ENCODE measurements at places on chromosomes 13 and 19.

DNA sequence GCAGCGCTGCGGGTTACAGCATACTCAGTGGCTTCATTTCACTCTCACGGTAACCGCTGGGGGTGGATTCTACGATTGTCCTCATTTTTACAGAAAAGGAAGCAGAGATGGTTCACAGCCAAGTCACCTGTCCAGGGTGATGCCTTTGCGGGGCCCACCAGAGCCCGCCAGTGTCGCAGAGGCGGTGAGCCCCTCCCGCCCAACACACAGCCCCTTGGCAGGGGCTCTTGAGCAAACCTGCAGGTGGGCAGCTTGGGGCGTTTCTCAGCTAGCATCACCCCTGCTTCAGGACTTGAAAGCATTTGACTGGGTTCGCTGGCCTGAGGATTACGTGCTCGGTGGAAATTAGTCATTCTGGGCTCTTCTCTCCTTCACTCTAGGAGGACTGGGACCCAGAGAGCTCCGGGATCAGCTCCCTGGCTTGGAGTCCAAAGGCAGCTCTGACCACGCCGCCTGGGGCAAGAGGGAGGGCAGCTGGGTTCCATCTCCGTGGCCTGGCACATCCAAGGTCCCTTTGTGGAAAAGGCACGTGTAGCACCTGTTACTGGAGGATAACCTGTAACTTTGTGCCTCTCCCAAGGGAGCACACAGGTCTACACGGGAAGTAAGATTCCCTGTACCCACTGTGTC is 62.5 kb upstream of the F7 start:
- no peak for DNase-seq

GRCh38 chr19:10998666-10999065 is 37.8 kb downstream of the SMARCA4 start:
- no peak for DNase-seq

DNA sequence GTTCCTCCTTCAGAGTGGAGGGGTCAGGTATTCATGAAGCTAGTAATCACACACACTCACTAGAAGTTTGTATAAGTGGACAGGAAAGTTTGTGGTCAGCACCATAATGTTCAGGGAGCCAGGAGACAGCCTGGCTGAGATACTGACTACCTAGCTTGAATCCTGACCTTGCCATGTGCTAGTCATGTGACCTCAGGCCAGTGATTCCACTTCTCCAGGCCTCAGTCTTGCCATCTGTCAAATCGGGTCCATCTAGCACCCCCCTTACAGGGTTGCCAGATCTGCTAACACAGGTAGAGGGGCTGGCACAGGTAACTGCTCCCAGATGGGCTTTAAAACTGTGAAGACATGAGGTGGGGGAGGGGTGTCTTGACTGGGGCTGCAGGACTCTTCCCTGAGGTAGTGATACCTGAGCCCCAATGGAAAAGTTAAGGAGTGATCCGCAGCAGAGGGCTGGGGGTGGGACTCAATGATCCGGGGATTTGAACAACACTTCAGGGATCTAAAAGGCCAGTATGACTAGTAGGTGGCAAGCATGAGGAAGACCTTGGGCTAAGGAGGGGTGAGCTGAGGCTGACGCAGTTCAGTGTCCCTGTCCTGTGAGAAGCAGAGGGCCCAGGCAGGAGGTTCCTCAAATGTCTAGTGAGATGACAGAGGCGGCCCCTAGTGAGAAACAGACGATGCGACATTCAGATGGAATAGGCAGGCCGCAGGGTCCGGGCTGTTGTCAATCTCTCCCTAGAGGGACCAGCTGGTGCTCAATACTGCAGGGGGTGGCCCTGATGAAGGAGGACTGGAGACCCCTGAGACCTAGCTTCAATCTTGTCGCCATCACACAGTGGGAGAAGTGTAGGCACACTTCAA is 8.5 kb downstream of the ACTMAP start:
- no peak for DNase-seq

DNA sequence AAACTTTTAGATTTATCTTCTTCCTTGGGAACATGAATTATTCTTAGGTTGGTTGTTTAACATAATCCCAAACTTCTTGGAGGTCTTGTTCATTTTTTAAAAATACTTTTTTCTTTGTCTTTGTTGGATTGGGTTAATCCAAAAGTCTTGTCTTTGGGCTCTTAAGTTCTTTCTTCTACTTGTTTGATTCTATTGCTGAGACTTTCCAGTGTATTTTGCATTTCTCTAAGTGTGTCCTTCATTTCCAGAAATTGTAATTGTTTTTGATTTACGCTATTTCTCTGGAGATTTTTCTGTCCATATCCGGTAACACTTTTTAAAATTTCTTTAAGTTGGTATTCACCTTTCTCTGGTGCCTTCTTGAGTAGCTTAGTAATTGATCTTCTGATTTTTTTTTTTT is 9.8 kb upstream of the KLK15 start:
- no peak for DNase-seq

GRCh38 chr13:97492257-97492656 is 58.3 kb downstream of the RAP2A start:
- no peak for DNase-seq

GRCh38 chr13:29564818-29565217 is 30.7 kb downstream of the SLC7A1 start:
- no peak for DNase-seq

Data from AML-193 (cell line).